ENCODE measurements at places on chromosomes 2 and 18. TPM values are rescaled to one million over a fixed set of nuclear protein-coding genes. Genes with fewer than 3 reads are reported as not detected.

DNA sequence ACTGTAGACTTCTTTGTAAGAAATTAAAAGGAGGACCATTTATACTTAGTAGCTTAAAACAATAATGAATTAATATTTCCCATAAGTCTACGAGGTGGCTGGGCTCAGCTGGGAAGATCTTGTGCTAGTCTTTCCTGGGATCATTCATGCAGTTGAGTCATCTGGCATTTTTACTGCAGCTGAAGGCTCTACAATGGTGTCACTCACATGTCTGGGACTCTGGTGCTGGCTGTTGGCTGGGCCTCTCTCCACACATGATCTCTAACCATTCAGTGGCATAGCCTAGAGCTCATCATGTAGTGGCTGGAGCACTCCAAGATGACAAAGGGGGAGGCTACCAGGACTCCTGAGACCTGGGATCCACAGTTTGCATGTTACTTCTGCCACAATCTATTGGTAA lies 35.5 kb downstream of the CLASP1 start:
- no peaks in the 10 kb centered on the region for H3K27me3 ChIP-seq
- no peak for DNase-seq
- peaks cover 12% of the 10 kb centered on the region for H3K36me3 ChIP-seq
- H3K4me3 ChIP-seq: no peak overlapping the region
- peaks cover 15% of the 10 kb centered on the region for H3K4me1 ChIP-seq

DNA sequence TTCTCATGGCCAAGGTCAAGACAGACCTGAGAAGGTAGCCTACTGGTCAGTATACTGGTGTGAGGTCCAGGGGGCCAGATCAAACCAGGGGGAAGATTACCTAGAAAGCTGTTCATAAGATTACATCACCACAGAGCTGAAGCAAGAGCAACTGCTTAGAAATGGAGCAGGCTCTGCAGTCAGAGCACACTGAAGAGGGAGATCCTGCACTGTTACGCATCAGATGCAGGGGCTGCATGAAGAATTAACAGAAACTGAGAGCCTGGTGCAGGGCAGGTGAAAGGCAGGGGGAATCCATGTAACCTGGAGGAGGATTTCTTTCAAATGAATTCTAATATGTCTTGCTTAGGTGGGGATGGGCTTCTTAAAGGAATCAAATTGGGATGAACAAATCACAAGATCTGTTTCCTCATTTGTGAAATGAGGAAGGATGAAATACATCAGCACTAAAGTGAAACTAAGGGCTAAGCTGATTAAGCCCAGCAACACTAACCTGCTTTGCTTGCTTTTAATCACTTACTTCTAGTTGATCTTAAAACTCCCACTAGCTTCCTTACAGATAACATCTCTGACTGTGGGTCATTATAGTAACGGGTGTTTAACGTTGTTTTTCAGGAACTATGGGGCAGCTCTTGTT lies 74.3 kb upstream of the ADAM23 start:
- H3K4me1 ChIP-seq: peaks cover 2% of the 10 kb centered on the region
- DNase-seq: no peak

- H3K27me3 ChIP-seq: no peaks in the 10 kb centered on the region
- H3K27ac ChIP-seq: no peak overlapping the region
- DNase-seq: no peak
- no peak overlapping the region for H3K4me3 ChIP-seq
Measured at GRCh38 chr2:144437636-144438035, 82.3 kb downstream of the ZEB2 start.

DNA sequence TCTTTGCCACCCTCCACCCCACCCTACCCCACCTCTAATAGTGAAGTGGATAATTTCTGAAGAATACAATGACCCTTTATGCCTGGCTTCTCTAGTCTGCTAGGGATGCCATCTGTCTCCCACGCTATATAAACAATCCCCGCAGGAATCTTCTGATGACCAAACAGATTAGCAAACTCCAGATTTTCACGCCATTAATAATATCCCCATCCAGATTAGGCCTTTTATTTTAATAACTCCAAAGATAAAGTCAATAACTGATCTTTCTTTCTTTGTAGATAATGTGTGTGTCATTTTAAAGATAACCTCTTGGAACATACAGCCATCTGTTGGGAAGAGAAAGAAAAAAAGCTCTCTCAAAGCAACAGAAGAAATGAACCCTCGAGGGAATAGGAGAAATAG lies 47.9 kb upstream of the CCDC150 start:
- peaks cover 8% of the 10 kb centered on the region for H3K4me1 ChIP-seq
- no peaks in the 10 kb centered on the region for H3K36me3 ChIP-seq
- DNase-seq: no peak
- H3K27ac ChIP-seq: no peak overlapping the region
- H3K4me3 ChIP-seq: no peak overlapping the region
- peaks cover 57% of the 10 kb centered on the region for H3K27me3 ChIP-seq

DNA sequence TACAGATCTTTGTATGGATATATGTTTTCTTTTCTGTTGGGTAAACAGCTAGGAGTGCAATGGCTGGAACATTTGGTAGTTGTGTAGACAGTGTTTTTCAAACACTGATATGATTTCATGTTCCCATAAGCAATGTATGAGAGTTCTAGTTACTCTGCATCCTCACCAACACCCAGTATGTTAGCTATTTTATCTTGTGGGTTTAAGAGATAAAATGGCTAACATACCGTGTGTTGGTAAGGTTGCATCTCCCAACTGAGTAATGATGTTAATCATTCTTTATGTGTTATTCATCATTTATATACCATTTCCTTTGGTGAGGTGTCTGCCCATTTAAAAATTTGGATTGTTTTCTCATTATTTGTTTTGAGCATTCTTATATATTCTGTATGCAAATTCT lies 65.7 kb downstream of the LYPD6B start:
- H3K27me3 ChIP-seq: peaks cover 10% of the 10 kb centered on the region
- H3K27ac ChIP-seq: no peak overlapping the region
- DNase-seq: no peak
- no peak overlapping the region for H3K4me3 ChIP-seq
- no peaks in the 10 kb centered on the region for H3K36me3 ChIP-seq
- H3K4me1 ChIP-seq: no peaks in the 10 kb centered on the region

- H3K27me3 ChIP-seq: peaks cover 3% of the 10 kb centered on the region
- no peak overlapping the region for H3K4me3 ChIP-seq
- no peak overlapping the region for H3K27ac ChIP-seq
- no peak for DNase-seq
- H3K36me3 ChIP-seq: no peaks in the 10 kb centered on the region
Measured at GRCh38 chr2:177595126-177595845, 202.7 kb downstream of the AGPS start.

DNA sequence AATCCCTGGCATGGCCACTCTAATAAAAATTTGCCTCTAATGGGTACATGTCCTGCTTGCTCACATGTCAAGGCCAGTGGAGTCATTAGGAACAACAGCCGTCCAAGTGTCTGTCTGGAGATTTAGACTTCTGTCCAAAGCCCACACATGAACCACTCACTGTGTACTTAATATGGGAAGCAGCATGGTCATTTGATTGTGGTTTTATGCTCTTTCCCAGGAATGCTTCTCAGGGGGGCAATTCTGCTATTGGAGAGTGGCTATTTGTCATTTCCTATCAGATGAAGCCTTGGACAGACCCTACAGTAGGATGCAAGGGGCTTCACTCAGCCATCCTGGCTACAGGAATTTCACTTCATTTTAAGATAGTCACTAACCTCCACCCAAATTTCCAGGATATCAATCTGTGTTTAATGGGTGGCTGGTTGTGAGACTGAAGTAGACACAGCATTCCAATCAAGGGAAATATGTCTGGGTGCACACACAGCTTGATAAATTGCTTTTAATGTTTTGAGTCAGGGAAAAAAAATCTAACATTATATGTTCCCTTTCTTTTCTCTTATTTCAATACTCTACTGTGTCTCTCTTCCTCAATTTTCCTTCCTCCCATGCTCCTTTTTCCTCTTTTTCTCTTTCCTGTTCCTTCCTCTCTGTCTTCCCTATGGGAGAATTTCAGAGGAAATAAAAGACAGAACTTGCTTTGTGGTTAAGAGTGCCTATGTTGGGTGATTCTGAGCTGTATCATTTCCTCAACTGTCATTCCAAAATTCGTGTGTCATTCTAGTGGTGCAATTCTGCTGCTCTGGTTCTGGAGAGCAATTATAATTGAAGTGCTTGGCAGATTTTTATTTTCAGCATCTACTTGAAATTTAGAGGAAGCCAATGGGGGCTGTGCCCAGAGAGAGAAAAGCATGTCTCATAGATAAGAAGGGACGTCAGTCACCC lies 320.1 kb downstream of the OSR1 start:
- H3K4me1 ChIP-seq: no peaks in the 10 kb centered on the region
- H3K4me3 ChIP-seq: no peak overlapping the region

- no peaks in the 10 kb centered on the region for H3K4me1 ChIP-seq
- H3K36me3 ChIP-seq: peaks cover 6% of the 10 kb centered on the region
- no peak overlapping the region for H3K27ac ChIP-seq
- no peak for DNase-seq
Measured at GRCh38 chr2:119332953-119333352, 33.7 kb downstream of the C2orf76 start.

DNA sequence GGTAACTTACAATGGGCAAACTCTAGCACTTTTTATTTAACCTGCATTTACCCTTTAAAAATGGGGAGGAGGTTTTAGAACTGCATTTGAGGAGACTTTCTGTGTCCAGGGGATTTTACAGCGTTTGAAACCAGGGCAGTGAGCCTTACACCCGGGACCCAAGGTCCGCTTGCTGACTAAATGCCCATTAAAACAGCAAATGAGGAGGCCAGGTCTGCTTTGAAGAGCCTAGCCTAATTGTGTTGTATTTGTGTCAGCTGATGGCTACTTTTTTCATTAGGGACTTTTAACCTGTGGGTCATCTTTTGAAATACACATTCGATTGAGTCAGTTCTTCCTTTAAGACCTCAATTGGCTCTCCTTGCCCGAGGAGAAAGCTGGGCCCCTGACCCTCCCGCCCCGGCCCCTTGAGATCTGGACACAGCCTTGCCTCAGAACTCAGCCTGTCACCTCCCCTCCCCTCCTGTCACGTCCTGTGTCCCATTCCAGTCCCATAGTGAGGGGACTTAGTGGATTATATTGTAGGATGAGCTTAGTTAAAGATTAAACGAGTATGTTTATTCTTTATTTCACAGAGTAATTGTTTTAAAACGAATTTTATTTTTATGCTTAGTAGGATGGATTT lies 69.0 kb downstream of the KLHL29 start:
- H3K4me3 ChIP-seq: no peak overlapping the region
- H3K27ac ChIP-seq: no peak overlapping the region
- no peak for DNase-seq
- peaks cover 34% of the 10 kb centered on the region for H3K4me1 ChIP-seq

DNA sequence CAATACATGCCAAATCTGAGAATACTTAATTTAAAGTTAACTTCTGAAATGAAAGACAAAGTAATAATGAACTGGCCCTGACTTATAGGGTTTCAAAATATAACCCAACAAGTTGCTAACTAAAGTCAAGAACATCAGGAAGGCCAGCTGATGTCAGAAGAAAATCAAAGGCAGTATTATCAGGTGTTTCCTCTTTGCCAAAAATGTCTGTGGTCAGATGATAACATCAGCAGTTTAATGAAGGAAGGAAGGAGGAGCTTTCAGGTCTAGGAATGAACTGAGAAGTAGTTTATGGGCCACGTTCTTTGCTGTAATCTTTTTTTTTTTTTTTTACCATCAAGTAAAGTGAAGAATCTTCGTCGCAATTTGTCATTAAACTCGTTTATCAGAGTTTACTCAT lies 40.9 kb downstream of the CDH2 start:
- no peaks in the 10 kb centered on the region for H3K27me3 ChIP-seq
- no peak for DNase-seq
- no peaks in the 10 kb centered on the region for H3K4me1 ChIP-seq
- H3K4me3 ChIP-seq: no peak overlapping the region

GRCh38 chr18:8750954-8751415 lies 45.6 kb downstream of the MTCL1 start:
- DNase-seq: no peak
- peaks cover 17% of the 10 kb centered on the region for H3K4me1 ChIP-seq
- H3K36me3 ChIP-seq: no peaks in the 10 kb centered on the region
- H3K27ac ChIP-seq: no peak overlapping the region

DNA sequence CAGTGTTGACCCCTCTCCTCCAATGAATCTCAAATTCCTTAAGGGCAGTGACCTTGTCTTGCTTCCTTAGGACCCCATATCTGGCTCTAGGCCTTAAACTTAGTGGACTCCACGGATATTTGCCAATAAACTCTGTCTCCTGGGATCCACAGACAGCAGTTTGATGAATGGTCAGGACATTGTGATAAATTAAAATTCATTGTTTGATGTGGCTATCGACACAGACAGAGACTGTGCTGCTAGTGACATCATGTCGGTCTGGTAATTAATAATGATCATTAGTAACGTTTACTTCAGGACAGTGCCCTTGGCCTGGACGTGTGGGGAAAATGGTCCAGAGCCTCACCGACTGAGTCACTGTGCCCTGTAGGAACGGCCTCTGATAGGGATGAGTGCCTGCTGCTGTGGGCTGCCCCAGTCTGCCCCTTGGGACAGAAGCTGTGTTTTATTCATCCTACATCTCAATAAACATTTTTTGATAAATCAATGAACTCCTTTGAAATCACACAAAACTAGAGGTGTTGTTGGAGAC lies 5.2 kb upstream of the SLC35F6 start:
- no peaks in the 10 kb centered on the region for H3K36me3 ChIP-seq
- peaks cover 11% of the 10 kb centered on the region for H3K4me1 ChIP-seq
- H3K27ac ChIP-seq: peak overlapping the region; percentile 8
- H3K27me3 ChIP-seq: no peaks in the 10 kb centered on the region
- no peak for DNase-seq

DNA sequence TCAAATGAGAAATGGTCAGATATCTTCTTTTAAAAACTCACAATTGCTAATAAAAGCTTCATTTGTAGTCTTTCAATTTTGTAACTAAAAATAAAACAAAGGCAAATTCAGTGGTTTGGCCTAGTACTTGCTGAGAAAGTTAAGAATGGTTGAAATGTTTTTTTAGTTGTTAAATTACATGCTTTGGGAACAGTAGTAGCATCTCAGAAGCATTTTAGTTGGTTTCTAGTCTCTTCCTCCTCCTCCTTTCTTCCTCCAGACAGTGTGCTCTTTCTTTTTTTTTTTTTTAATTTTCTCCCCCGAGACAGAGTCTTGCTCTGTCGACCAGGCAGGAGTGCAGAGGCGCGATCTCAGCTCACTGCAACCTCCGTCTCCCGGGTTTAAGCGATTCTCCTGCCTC lies 9.8 kb downstream of the TRAK2 start:
- peaks cover 11% of the 10 kb centered on the region for H3K36me3 ChIP-seq
- DNase-seq: no peak
- no peaks in the 10 kb centered on the region for H3K27me3 ChIP-seq
- no peak overlapping the region for H3K27ac ChIP-seq
- H3K4me1 ChIP-seq: peaks cover 18% of the 10 kb centered on the region

DNA sequence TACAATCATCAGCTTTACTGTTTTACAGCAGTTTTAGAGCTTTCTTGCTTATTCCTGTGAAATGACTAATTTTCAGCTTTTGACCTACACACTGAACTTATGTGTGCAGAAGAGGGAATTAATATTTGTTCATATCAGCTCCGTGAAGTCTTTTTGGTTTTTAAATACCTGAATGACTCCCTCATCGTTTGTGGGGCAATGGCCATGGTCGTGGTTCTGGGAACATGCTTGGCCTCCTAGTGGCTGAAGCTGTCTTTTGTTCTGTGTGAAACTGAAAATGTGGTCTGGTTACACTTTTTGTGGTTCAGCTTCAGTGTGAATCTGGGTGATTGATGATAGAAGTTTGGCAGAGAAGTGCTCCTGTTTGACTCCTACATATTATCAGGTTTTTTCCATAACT lies 408.1 kb downstream of the THSD7B start:
- H3K27ac ChIP-seq: no peak overlapping the region
- no peak for DNase-seq
- no peaks in the 10 kb centered on the region for H3K27me3 ChIP-seq
- H3K36me3 ChIP-seq: no peaks in the 10 kb centered on the region

Gene ALKAL2
- not detected for total RNA-seq

Gene HOXD4
- not detected for total RNA-seq

Gene RTP5
- 0.29 TPM for total RNA-seq
